Activated CD4-positive, alpha-beta T cell treated with anti-CD3 and anti-CD28 coated beads for 36 hours (primary cell): ENCODE measurements at places on chromosomes 4 and X. TPM values are rescaled to one million over a fixed set of nuclear protein-coding genes. Genes with fewer than 3 reads are reported as not detected.

TSPAN6 gene
- 0.47 TPM for total RNA-seq

RS1 gene
- not detected for total RNA-seq

DNA sequence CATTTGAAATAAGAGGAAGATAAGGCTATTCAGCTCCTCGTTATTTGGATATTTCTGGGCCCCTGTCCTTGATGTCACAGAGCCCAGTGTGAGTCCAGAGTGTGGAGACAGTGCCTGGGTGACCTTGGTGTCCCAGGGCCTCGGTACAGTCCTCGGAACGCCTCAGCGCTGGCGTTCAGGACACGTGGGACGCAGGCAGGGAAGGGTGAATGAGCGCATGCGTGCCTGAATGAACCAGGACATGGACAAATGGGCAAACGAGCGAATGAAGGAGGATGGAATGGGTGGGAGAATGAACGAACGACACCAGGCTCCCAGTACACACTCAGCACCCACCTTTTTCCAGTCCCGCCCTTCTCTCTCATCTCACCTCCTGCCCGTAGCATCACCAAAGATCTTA lies 44.2 kb downstream of the EVC start:
- H3K36me3 ChIP-seq: no peaks in the 10 kb centered on the region
- H3K27ac ChIP-seq: no peak overlapping the region
- no peak overlapping the region for H3K4me3 ChIP-seq

DNA sequence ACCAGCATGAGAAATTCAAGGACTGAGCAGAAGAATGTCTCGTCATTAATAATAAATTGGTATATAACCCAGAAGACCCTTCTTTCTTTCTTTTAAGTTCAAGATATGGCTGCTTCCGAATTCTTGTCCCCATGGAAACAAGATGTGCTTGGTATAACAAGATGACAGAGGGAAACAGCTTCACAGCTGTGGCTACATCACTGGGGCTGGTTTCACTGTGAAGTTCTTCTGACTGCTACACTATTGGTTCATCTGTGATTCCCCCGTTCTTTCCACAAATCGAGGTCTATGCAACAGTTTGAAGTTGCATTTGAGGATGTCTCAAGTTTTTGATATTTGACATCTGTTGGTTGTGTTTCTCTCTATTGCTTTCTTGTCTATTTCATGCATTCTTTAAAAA lies 12.3 kb upstream of the DTHD1 start:
- H3K36me3 ChIP-seq: no peaks in the 10 kb centered on the region
- peak; percentile 52 for DNase-seq
- no peaks in the 10 kb centered on the region for H3K27me3 ChIP-seq
- peaks cover 42% of the 10 kb centered on the region for H3K4me1 ChIP-seq
- no peak overlapping the region for H3K4me3 ChIP-seq
- no peak overlapping the region for H3K27ac ChIP-seq

DNA sequence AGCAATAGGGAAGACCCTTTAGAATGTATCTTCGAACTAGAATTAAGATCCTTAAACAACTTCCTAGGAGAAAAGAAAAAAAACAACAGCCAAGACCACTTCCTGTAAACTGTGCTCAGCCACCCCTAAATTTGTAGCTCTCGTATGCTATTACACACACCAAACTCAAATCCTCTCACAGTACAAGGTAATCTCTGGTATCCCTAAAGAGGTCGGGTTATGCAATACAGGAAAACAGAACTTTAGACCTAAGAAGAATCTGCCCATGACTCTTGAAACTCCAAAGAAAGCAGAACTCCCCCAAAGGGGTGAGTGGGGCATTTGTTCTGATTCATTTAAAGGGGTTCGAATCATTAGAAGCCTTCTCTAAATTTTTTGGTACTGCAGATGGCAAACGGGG lies 170.9 kb upstream of the CASK start:
- H3K27me3 ChIP-seq: no peaks in the 10 kb centered on the region
- H3K27ac ChIP-seq: no peak overlapping the region
- no peak for DNase-seq
- H3K4me3 ChIP-seq: no peak overlapping the region
- no peaks in the 10 kb centered on the region for H3K36me3 ChIP-seq
- H3K4me1 ChIP-seq: peaks cover 20% of the 10 kb centered on the region

DNA sequence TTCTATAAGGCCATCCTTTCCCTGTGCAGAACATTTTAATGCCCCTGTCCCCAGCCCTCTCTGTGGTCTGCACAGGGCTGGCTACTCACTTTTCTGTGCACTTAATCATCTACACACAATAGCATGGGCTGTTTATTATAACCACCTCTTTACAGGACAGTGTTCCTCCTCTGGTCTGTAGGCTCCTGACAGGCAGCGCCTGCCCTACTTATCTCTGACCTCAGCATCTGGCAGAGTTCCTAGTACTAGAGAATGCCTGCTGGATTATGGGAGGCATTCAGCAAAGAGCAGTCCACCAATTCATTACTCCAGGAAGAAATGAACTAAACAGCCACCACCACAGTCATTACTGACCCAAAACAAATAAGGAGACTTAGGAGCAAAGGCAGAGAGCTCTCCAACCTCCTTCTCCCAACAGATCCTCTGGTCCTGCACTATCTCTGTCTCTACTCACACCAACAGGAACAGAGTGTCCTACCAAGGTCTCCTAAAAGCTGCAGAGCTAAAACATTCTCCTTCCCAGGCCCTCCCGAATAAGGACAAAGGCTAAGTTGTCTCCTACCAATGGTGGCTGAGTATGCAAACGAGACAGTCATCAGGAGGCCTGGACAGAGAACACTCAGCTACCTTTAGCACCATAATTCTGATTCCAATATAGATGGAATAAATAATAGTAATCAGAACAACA lies 279.2 kb downstream of the QDPR start:
- peaks cover 9% of the 10 kb centered on the region for H3K27me3 ChIP-seq
- no peaks in the 10 kb centered on the region for H3K36me3 ChIP-seq
- DNase-seq: no peak
- H3K4me3 ChIP-seq: no peak overlapping the region
- no peaks in the 10 kb centered on the region for H3K4me1 ChIP-seq

DNA sequence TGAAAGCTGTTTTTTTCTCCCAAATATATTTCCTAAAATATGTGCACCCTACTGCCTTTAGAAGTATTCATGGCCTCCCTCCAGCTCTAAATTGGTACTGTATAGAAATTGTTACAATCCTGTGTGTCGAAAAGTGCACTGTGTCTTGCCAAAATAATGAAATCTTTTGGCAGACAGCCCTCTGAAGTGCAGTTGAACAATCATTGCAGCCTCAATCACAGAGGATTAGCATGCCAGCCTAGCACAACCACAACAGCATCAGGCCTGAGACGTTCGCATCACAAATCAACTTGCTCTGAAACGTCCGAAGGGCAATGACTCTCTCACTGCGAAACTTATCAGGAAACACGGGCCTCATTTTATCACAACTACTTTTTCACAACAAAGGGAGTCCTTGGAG lies 99.0 kb downstream of the ANOS1 start:
- H3K4me1 ChIP-seq: no peaks in the 10 kb centered on the region
- H3K27ac ChIP-seq: no peak overlapping the region
- no peak for DNase-seq
- H3K4me3 ChIP-seq: no peak overlapping the region
- H3K27me3 ChIP-seq: no peaks in the 10 kb centered on the region

DNA sequence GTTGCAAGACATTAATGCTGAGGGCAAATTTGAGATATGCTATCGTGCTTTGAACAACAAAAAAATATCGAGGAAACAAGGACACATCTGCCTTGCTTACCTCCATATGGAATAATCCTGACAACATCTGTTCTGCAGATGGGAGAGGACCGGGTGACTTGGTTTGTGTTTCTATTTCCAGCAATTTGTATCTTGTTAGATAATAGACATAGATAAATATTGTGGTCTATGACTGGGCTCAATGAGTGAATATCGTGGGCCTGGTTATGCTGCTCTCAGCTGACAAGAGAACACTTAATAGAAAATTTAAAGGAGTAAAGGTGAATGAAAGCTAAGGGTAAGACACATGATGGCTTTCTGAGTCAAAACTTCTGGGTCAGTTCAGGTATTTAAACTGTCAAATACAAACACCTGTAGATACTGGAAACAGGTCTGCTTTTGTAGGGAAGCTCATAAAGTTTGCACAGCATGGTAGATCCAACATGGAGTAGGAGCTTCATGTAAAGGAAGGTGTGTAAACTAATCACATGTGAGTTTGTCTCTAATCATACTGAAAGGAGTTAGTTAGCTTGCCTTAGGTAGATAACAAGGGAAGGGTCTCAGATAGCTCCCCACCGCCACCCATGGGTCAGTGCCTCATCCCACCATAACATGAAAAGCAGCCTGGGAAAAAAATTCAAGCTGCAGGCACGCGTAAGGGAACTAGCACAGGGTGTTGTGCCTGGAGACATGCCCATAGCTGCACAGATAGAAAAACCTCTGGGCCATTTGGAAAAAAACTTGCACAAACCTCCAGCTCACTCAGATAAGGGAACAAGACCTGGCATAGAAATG lies 904.1 kb upstream of the EPHA5 start:
- H3K27me3 ChIP-seq: no peaks in the 10 kb centered on the region
- H3K36me3 ChIP-seq: no peaks in the 10 kb centered on the region
- H3K4me1 ChIP-seq: no peaks in the 10 kb centered on the region
- no peak for DNase-seq

DNA sequence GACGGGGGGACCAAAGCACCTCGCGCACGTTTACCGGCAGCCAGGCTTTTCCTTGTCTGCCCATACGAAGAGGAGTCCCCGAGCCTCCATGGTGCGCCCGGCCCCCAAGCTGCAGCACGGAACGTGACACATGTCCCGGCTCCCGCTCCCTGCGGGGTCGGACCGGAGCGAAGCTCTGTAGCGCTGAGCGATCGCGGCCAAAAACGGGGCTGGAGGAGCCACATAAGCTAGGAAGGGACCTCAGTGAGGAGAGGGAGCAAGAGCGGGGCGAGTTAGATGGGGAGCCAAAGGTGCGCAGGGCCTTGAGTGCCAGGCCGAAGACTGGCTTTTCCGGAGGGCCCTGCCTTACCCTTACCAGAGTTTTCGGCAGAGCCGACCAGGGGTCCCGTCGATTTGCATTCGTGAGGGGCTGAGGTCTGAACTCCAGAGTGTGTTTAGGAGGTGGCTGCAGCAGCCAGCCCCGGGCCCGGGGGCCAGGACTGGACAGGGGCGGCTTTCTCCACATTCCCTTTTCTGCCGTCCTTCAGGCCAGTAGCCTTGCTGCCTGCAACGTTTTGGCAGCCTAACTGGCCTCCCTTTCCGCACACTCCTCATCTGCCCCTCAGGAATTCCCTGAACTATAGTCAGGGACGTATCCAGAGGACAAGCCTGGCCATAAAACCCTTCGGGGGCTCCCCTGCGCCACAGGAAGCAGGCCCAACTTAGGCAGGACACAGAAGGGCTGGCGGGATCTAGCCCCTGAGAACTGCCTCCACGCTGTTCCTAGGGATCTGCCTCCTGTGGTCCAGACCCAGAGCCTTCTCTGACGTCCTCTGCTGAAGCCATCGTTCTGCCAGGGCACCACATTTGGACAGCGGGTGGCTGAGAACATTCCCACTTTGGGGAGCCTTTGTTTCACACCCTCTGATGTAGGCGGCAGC lies 689 bp downstream of the SSR4 start:
- peak overlapping the region; percentile 93 for H3K4me3 ChIP-seq
- DNase-seq: peak; percentile 45
- peaks cover 17% of the 10 kb centered on the region for H3K36me3 ChIP-seq

DNA sequence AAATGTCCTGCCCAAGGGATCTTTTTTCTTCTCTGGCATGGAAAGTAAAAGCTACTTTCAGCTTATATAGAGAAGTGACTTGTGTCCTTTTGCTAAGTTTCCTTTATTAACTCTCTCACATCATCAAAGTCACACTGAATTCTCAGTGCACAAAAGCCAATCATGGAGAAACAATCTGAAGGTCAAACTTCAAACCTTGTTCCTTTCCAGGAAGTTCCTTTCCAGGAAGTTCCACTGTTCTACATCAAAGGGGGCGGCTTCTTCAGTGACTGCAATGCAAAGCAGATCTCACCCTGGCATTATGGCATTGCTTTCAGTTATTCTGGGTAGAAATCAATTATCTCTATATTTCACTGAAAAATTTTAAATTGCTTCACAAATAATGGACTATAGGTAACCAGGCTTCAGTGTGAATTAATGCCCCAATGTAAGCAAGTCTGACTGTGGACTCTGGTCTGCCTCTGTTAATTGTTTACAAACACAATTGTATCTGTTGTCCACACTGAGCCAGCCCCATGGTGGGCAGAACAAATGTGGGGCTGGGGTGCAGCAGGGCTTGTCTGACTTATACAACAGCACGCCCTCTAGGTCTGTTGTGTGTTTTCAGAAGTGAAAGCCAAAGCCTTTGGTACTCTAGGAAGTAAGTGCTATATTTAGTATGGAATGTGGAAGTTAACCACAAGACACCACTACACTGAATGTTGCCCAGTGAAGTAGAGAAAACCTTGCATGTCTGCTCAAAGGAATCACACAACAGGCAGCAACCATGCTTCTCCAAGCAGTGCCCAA lies 98.8 kb downstream of the CDS1 start:
- no peaks in the 10 kb centered on the region for H3K27me3 ChIP-seq
- no peak overlapping the region for H3K27ac ChIP-seq
- H3K4me1 ChIP-seq: peaks cover 6% of the 10 kb centered on the region
- DNase-seq: no peak
- H3K36me3 ChIP-seq: no peaks in the 10 kb centered on the region

DNA sequence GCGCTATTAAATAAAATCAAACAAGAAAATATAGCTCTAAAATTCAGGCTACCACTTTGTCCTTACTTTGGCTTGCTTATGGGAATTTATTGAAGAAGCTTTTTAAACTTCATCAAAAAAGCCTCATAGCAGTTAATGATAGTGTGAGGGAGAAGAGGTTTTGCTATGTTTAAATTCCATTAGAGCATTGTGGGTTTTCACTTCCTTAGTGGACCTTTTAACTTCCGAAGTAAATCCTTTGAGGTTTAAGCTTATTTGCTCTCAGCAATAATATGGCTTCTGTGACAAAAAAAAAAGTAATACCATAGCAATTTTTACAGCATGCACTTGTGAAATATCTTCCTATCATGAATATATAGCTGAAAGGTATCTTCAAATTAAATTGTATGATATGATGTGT lies 120.2 kb upstream of the NDST4 start:
- no peak overlapping the region for H3K27ac ChIP-seq
- H3K4me3 ChIP-seq: no peak overlapping the region
- no peaks in the 10 kb centered on the region for H3K4me1 ChIP-seq
- H3K27me3 ChIP-seq: no peaks in the 10 kb centered on the region

DNA sequence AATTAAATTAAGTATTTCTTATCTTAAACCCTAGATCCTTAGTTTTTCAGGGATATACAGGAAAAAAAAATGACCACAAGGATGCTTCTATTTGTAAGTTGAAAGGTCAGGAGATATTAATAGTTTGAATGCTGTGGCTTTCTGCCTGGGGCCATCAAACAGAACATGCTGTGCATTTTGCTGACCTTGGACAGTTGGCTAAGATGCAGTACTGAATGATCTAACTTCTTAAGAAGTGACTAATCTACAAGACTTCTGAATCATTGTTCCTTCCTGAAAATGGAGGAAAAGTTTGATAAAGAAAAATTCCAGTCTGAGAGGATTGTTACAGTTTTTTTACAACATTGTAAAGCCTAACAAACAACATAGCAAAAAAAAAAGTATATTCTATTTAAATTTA lies 237.8 kb upstream of the JADE1 start:
- no peak overlapping the region for H3K27ac ChIP-seq
- no peaks in the 10 kb centered on the region for H3K4me1 ChIP-seq
- no peak for DNase-seq
- no peaks in the 10 kb centered on the region for H3K27me3 ChIP-seq
- H3K36me3 ChIP-seq: no peaks in the 10 kb centered on the region

- H3K27me3 ChIP-seq: no peaks in the 10 kb centered on the region
- no peaks in the 10 kb centered on the region for H3K36me3 ChIP-seq
- no peak overlapping the region for H3K4me3 ChIP-seq
- no peak for DNase-seq
- H3K27ac ChIP-seq: no peak overlapping the region
Measured at GRCh38 chr4:706834-707598, 1.4 kb downstream of the PCGF3 start.
